ENCODE measurements at places on chromosomes 16 and 17.

DNA sequence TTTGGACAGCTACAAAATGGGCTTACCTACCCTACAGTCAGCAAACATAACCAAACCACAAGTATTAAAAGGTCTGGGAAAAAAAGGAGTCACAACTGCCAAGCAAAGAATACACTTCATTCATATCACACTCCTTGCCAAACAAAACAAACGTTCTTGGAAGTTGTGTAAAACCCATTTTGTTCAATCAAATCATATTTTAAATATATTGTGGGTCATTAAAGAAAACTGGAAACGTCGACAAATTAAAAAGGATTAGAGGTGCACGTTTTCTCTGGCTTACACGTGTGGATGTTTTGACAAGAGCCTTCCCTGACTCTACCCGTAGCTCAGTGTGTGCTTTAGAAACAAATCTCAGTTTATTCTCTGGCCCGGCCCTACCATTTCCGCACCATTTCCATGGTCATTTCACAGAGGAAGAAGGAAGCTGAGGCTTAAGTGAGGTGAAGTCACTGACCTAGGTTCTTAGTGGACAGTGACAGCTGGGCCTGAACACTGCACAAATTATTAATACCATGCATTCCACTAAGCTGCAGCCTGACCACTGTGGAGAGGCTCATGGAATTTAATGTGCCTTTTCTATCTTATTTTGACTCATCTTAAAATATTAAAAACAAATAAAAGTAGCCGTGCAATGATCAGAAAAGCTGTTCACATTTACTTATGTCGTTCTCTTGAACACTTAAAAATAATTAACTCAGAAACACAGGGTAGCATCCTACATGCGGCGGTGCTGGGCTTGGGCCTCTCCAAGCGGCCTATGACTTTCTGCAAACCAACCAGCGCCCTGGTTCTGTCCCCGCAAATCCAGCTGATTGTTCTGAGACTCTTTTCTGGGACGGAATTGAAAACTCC, 968 bp downstream of the CEP112 start:
- DNase-seq: no peak

- no peak for DNase-seq
Measured at GRCh38 chr16:65967376-65967775, 399.1 kb upstream of the CDH5 start.

DNA sequence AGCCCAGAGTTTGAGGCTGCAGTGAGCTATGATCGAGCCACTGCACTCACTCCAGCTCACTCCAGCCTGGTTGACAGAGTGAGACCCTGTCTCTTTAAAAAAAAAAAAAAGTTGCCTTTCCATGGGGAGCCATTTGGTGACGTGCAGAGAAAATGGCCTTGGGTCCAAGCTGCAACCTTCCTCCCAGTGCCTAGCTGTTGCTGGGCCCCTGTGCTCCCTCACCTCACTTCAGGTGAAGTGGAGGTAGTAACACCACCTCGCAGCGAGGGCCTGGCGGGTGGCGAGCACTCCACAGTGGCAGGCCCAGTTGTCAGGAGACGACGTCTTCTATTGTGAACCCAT, 17.4 kb downstream of the SYT17 start:
- no peak for DNase-seq

- no peak for DNase-seq
Measured at GRCh38 chr17:4258867-4259266, 4.9 kb downstream of the ANKFY1 start.

DNA sequence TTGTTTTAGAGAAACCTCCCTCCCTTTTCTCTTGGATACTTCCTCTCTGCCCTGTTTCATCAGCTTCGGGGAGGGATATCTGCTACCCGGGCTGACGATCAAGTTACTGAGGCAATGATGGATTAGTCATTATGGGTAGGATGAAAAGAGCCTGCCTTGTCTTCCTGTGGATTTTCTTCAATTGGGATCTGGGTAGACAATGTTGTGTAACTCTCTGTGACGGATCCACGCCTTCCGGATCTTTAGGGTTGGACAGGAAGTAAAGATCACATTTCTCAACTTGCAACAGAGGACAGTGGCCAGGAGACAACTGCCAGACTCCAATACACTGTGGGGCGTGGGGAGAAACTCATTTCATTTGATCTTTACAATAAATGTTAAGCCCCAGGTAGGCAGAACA, 11.3 kb upstream of the CHST6 start:
- no peak for DNase-seq

- peak; percentile 60 for DNase-seq
Measured at GRCh38 chr17:68346448-68346847, 55.2 kb downstream of the ARSG start.

DNA sequence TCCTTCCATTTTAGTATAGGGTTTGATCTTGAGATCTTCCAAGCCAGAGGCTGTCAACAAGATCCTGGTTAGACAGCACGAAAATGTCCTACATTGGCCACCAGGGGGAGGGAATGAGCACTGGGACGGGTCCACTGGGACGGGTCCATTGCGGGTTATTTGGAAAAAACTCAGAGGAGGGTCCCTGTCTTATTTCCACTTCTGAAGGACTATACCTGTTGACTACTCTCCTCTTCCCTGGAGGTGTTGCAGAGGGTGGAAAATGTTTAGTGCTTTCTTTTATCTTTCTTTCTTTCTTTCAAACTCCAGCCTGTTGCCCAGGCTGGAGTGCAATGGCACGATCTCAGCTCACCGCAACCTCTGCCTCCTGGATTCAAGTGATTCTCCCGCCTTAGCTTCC, 2.5 kb downstream of the TTLL6 start:
- peak; percentile 71 for DNase-seq

GRCh38 chr17:80254396-80255251, 6.0 kb upstream of the RNF213 start:
- peak; percentile 94 for DNase-seq

DNA sequence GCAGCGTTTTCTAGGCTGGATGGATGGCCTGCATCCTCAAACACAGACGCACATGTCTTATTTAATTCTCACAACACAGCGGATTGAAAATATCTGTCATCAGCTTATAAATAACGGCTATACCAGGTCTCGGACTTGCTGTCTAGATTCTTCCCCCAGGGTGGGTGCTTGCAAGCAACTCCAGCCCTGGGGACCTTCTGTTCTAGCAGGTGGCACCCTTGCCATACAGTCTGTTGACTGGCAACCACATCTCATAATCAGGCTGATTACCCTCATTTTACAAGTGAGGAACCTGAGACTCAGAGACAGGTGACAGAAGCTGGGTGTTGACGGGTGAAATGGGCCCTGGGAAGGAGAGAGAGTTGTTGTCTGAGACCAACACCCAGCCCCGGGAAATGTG, 16.2 kb upstream of the SEZ6 start:
- no peak for DNase-seq

- DNase-seq: no peak
Measured at GRCh38 chr16:63289834-63290460, 1253.7 kb upstream of the CDH8 start.

- no peak for DNase-seq
Measured at GRCh38 chr16:11402051-11402744, 56.9 kb downstream of the RMI2 start.

DNA sequence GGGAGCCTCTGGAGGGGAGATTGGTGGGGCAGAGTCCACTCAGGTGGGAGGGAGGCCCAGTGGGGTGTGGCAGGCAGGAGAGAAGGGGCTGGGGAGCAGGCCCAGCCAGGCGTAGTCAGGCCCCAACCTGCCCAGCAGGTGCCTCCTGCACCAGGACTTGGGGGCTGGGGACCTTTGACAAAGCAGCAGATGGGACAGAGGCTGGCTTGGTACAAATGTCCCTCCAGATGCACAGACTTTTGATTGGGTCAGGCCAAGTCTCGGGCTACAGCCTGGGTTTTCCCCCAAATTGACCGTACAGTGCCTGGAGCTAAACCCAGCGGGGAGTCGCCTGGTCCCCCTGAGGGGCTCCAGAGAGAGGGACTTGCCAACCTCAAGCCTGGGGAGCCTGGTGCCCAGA, 411 bp downstream of the GGT6 start:
- no peak for DNase-seq

GRCh38 chr17:55377671-55378275, 43.9 kb downstream of the MMD start:
- DNase-seq: no peak

All from CD4-positive, alpha-beta T cell treated with Interleukin-2 at 100 ng/mL for 4 hours (primary cell).